Epithelial cell of esophagus (primary cell): ENCODE measurements at places on chromosomes 2 and 18.
A peak's percentile ranks its signal among the peaks of the same experiment; 100 is the strongest.

GRCh38 chr2:240563951-240564560, 3.9 kb downstream of the DUSP28 start:
- DNase-seq = no peak

DNA sequence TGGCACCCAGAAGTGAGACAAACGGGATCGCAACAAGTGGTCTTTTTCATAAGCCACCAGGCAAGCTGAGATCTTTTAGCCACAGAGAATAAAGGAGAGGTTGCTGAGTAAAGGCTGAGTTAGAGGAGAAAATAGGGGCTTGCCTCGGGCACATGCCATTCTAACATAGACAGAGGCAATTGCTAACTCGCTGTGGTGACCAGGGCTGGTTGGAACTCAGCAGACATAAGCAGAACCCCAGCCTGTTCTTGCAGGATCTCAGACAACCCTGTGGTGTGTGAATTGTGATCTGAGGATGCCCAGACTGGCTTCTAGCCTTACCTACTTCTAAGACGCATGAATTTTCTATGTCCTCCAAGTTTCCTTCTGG, 300.2 kb downstream of the CDCA7 start:
- peak; percentile 89 for DNase-seq

DNA sequence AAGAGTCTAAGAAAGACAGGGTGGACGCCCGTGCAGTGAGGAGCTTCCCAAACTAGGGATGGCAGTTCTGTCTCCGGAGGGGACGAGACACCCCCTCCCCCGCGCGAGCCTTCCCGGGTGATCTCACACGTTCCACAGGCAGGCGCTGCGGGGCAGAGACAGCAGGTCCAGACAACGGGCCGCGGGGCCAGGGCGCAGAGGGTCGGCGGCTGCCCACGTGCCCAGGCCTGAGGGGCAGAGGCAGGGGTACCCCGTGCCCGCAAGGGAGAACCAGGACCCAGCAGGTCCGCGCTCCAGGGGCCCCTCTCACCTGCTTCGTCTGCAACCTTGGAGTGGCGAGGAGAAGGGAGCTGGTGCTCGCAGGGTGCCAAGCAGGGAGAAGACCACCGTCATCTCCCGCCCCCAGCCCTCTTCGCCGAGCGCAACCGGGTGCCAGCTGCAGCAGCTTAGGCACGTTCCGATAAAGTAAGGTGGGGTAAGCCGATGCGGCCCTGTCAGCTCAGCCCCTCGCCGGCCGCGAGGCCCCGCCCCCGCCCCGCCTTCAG, at the start of gene GPR155:
Gene GPR155 (minus strand): TSS at position 467 of the 545 bp plus-strand sequence. CDS start 5,073 bp downstream, outside the sequence.
- DNase-seq = peak; percentile 47

- DNase-seq = no peak
Measured at GRCh38 chr2:144079803-144080202, 440.1 kb downstream of the ZEB2 start.

DNA sequence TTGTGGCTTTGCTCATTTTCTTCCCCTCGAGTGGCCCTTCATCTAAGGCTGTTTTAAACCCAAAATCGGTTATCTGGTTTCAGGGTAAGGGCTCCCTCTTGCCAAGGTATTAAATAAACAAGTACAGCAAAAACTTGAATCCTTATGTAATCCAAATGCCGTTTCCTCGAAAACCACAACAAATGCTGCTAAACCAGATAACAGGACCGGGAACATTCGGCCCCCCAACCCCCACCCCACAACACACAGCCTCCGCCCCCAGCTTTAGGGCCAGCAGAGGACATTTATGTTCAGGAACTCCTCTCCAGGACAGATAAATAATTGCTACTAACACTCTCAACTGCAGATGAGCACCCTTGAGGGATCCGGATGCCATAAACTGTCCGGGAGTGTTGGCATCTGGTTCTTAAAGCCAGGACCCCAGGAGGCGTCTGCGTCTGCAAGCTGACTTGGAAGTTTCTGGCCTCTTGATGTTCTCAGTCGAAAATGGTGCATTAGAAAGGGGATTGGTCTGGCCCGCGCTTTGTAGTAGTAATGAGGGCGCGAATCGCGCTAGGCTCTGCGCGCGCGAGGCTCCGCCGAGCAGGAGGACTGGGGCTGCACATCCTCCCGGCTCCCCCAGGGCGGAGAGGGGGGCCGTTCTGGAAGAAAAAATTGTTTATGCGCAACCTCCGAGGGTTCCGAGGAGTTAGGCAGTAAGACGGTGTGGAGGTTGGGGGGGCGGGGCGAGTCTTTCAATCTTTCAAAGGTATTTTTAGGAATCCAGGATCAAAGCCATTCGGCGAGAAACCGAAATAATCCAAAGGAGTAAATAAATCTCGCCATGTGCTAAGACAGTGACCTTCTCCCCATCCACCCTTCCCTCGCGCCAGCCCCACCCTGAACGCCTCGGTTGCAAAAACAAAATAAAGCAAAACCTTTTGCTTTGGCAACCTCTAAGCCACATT, 3.9 kb upstream of the ID2 start:
- peak; percentile 14 for DNase-seq

GRCh38 chr2:145287736-145288135, 767.8 kb upstream of the ZEB2 start:
- no peak for DNase-seq
